Transverse colon (tissue), 4 donors: ENCODE measurements at places on chromosomes 7 and 10.

- H3K4me3 ChIP-seq = no peak overlapping the region
- H3K4me1 ChIP-seq = no peaks in the 10 kb centered on the region
- H3K27me3 ChIP-seq = no peaks in the 10 kb centered on the region
- DNase-seq = no peak
- H3K27ac ChIP-seq = no peak overlapping the region
- H3K36me3 ChIP-seq = no peaks in the 10 kb centered on the region
These were observed 82.4 kb downstream of the CREM start for GRCh38 chr10:35208949-35209613.

DNA sequence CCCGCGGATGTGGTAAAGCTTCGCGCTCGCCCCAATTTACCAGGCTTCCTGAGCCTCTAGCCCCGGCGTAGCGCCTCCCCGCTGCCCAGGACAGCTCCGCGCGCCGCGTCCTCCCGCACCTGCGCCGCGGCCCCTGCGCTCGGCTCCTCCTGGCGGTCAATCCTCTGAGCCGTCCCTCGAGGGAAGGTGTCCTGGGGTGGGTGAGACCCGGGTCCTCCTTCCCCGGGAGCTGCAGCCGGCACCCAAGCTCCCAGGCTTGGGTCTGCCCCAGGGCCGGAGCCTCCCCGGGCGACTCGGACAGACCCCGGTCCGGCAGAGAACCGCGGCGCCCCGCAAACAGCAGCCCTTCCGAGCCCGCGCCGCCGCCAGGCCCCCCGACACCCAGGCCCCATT, 512 bp downstream of the OSBPL3 start:
- DNase-seq = peak; percentile 83
- no peaks in the 10 kb centered on the region for H3K27me3 ChIP-seq
- peak overlapping the region; percentile 90 for H3K27ac ChIP-seq
- peak overlapping the region; percentile 70 for H3K4me3 ChIP-seq

GRCh38 chr10:76185471-76186301, 754.3 kb downstream of the LRMDA start:
- no peak overlapping the region for H3K27ac ChIP-seq
- no peaks in the 10 kb centered on the region for H3K36me3 ChIP-seq
- no peaks in the 10 kb centered on the region for H3K4me1 ChIP-seq
- H3K4me3 ChIP-seq = no peak overlapping the region

GRCh38 chr7:26593393-26593792, 271.0 kb downstream of the SKAP2 start:
- no peak overlapping the region for H3K27ac ChIP-seq
- no peak for DNase-seq
- H3K36me3 ChIP-seq = no peaks in the 10 kb centered on the region

- no peak overlapping the region for H3K4me3 ChIP-seq
- no peaks in the 10 kb centered on the region for H3K4me1 ChIP-seq
- no peak for DNase-seq
These were observed 280.2 kb upstream of the PITRM1 start for GRCh38 chr10:3452683-3453361.

DNA sequence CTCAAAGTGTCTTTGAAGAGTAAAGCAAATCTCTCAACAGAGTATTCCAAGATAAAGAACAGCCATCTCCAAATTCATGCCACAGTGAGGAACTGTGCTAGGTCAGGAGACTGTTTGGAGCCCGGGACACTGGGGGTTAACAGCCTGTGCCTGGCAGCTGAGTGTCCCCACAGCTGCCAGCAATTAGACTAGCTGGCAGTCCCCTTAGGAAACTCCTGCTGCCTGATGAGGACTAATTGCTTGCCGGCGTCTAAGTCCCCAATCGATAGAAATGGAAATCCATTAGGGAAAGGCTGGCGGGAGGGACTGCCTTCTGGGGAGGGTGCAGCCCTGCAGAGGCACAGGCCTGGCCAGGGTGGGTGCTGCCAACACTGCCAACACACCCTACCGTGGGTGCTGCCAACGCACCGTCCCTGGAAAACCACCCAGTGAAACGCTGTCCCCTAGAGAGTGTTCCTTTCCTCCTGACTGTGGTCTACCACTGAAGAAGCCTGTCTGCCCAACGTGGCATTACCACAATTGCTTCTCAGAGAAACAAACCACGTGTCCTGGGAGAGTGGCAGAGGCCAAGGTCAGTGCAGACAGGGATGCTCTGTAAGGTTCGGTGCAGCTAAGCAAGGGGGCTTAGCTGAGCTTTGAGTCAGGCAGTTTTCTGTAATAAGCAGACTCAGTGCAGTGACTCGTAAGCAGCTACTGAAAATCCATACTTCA, 60.8 kb downstream of the XRCC2 start:
- DNase-seq = no peak
- no peak overlapping the region for H3K4me3 ChIP-seq
- no peaks in the 10 kb centered on the region for H3K36me3 ChIP-seq
- H3K27me3 ChIP-seq = no peaks in the 10 kb centered on the region
- no peaks in the 10 kb centered on the region for H3K4me1 ChIP-seq

DNA sequence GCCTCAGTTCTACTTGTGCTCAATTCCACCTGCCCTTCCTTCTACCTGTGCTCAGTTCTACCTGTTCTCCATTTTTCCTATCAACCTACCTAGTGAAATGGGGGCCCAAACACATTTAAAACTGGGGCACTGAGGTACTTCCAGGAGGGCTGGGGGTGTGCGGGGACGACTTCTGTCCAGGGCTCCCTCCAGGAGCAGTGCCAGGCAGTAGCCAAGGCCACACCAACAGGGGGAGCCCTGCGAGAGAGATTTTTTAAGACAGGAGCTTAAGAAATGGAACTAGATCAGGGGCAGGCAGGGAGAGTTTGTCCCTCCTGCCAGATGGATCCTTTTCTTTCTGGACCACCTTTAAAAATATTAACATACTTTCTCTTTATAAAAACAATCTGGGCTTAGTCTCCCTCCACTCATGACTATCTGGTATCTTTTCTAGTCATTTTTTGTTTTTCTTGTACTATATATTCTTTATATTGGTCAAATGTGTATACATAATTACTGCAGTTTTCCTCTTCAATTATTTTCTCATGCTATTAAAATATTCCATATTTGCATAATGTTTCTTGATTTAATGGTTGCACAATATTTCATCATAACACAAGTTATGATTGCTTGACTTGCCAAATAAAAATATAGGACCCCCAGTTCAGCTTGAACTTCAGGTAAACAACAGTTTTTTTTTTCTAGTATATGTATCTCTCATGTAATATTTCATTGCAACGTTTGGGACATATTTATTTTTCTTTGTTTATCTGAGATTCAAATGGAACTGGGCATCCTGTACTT, 47.3 kb upstream of the INSYN2A start:
- no peaks in the 10 kb centered on the region for H3K4me1 ChIP-seq
- H3K27ac ChIP-seq = no peak overlapping the region
- peak; percentile 26 for DNase-seq
- H3K27me3 ChIP-seq = no peaks in the 10 kb centered on the region

- H3K4me1 ChIP-seq = no peaks in the 10 kb centered on the region
- no peak overlapping the region for H3K27ac ChIP-seq
- DNase-seq = no peak
These were observed 53.6 kb upstream of the DYNC1I1 start for GRCh38 chr7:95718577-95719410.

DNA sequence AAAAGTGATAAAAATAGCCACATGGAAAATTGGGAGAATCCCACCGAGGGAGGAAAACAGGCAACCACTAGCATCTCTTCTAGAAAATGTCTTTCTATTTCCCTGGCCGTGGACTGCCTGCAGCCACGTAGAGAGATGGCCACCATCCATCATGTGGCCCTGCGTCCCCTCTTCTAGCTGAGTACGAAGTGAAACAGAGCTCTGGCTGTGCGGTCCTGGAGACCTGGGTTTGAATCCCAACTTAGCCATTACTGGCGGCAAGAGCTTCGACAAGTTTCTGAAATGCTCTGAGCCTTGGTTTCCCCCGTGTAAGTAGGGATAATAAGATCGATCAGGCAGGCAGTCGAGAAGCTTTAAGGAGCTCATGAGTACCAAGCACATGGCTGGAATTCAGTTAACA, 32.9 kb downstream of the ZCCHC24 start:
- H3K36me3 ChIP-seq = no peaks in the 10 kb centered on the region
- H3K27me3 ChIP-seq = no peaks in the 10 kb centered on the region
- no peak overlapping the region for H3K4me3 ChIP-seq
- no peak for DNase-seq

GRCh38 chr7:76330673-76331072, 28.1 kb downstream of the YWHAG start:
- no peak for DNase-seq
- H3K27me3 ChIP-seq = no peaks in the 10 kb centered on the region
- no peak overlapping the region for H3K27ac ChIP-seq
- peaks cover 19% of the 10 kb centered on the region for H3K4me1 ChIP-seq

- no peak for DNase-seq
- no peaks in the 10 kb centered on the region for H3K36me3 ChIP-seq
- no peak overlapping the region for H3K27ac ChIP-seq
- H3K4me1 ChIP-seq = no peaks in the 10 kb centered on the region
These were observed 80.4 kb upstream of the CDK6 start for GRCh38 chr7:92916770-92917224.

DNA sequence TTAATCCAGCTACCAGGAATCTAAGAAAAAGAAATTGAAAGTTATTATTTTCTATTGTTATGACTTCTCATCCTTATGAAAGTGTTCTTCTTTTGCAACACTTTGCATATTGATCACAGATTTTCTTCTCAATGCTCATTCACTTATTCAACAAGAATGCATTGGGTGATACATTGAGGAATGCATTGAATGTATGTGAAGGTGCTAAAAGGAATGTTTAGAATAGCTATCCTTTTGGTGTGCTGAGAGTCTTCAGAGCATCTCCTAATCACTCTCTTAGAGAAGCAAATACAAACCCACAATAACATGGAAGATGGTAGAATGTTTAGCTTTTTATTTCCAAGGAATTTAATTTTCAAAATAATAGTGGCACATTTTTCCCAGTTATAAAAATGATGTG, 122.1 kb upstream of the KMT2E start:
- H3K27me3 ChIP-seq = no peaks in the 10 kb centered on the region
- no peaks in the 10 kb centered on the region for H3K36me3 ChIP-seq
- DNase-seq = no peak
- no peak overlapping the region for H3K4me3 ChIP-seq

GRCh38 chr7:112788778-112789343, 1.3 kb downstream of the TMEM168 start:
- DNase-seq = peak; percentile 48
- H3K27me3 ChIP-seq = no peaks in the 10 kb centered on the region
- no peaks in the 10 kb centered on the region for H3K4me1 ChIP-seq
- H3K4me3 ChIP-seq = no peak overlapping the region
- peak overlapping the region; percentile 82 for H3K27ac ChIP-seq

GRCh38 chr7:21914671-21915070, 31.0 kb downstream of the CDCA7L start:
- no peak overlapping the region for H3K4me3 ChIP-seq
- H3K27ac ChIP-seq = no peak overlapping the region
- H3K4me1 ChIP-seq = no peaks in the 10 kb centered on the region
- no peaks in the 10 kb centered on the region for H3K27me3 ChIP-seq

DNA sequence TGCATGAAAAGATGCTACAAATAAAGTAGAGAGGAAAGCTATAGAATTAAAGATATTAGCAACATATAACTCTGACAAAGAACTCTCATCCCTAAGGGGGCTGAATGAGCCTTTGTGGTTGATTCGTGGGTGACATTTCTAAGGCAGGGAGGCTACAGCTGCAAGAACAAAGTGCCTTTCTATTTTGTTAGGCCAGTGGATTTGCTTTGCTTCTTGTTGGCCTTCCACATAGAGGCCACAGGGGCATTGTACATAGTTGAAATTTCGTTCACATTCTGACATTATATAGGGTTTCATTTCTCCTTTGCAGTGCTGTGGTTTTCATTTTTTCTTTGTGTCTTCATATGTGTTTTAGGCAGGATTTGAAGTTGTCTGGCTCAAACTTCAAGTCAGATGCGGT, 819.2 kb upstream of the C7orf33 start:
- H3K27ac ChIP-seq = no peak overlapping the region
- no peaks in the 10 kb centered on the region for H3K27me3 ChIP-seq
- DNase-seq = no peak

GRCh38 chr10:132846631-132847415, 60.9 kb upstream of the NKX6-2 start:
- H3K4me3 ChIP-seq = no peak overlapping the region
- DNase-seq = no peak
- peaks cover 7% of the 10 kb centered on the region for H3K4me1 ChIP-seq
- peaks cover 30% of the 10 kb centered on the region for H3K27me3 ChIP-seq
- no peaks in the 10 kb centered on the region for H3K36me3 ChIP-seq
- no peak overlapping the region for H3K27ac ChIP-seq

- peaks cover 17% of the 10 kb centered on the region for H3K36me3 ChIP-seq
- H3K4me1 ChIP-seq = no peaks in the 10 kb centered on the region
- no peak overlapping the region for H3K4me3 ChIP-seq
- no peak overlapping the region for H3K27ac ChIP-seq
- DNase-seq = no peak
These were observed 16.2 kb downstream of the KIFBP start for GRCh38 chr10:69004821-69005220.

GRCh38 chr7:87398446-87398845, 53.0 kb downstream of the CROT start:
- no peak for DNase-seq
- H3K4me3 ChIP-seq = no peak overlapping the region
- no peak overlapping the region for H3K27ac ChIP-seq
- no peaks in the 10 kb centered on the region for H3K4me1 ChIP-seq
- H3K27me3 ChIP-seq = no peaks in the 10 kb centered on the region

DNA sequence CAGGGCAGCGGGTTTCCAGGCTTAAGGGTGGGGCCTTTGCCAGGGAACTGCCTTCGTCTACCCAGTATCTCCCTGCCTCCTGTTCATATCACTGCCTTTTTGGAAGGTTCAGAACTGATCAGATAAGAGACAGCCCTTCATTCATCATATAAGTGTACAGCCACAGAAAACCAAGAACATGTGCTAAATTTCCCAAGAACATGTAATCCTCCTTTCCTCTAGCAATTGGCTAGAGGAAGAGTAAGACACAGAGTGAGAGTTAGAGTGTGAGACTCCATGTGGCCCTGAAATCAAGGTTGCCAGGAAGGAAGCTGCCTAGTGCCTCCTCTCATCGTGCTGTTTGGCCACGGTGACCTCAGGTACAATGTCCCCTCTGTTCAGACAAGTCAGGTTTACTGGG, 770.9 kb downstream of the TNS3 start:
- H3K27ac ChIP-seq = no peak overlapping the region
- no peak overlapping the region for H3K4me3 ChIP-seq
- no peaks in the 10 kb centered on the region for H3K36me3 ChIP-seq
- H3K27me3 ChIP-seq = no peaks in the 10 kb centered on the region
- H3K4me1 ChIP-seq = no peaks in the 10 kb centered on the region
- DNase-seq = no peak

GRCh38 chr7:138032770-138033169, 30.9 kb upstream of the CREB3L2 start:
- no peaks in the 10 kb centered on the region for H3K4me1 ChIP-seq
- no peak overlapping the region for H3K4me3 ChIP-seq
- H3K27ac ChIP-seq = no peak overlapping the region
- DNase-seq = no peak

DNA sequence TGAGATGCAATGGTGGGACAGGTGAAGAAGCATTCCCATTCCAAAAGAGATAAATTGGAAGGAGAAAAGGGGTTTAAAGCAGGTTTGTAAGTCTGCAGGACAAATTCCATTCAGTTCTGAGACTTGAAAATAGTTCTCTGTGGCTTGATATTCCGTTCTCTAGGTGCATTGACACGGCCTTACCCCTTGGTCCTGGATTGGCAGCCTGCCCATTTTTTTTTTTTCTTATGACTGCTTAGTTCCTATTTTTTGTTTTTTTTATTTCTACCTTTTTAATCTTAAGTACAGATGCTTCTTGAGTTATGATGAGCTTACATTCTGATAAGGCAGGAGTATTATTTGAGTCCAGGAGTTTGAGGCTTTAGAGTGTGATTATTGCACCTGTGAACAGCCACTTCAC, 70.6 kb downstream of the MLLT10 start:
- no peak overlapping the region for H3K27ac ChIP-seq
- no peaks in the 10 kb centered on the region for H3K36me3 ChIP-seq
- no peak for DNase-seq
- no peaks in the 10 kb centered on the region for H3K4me1 ChIP-seq
